Right renal pelvis (tissue), 4 donors: ENCODE measurements at places on chromosomes 13 and 19. TPM values are rescaled to one million over a fixed set of nuclear protein-coding genes. Genes with fewer than 3 reads are reported as not detected.

Gene ZNF606
- 31.3 TPM for polyA plus RNA-seq

Gene CCL25
- polyA plus RNA-seq, result not detected

Gene ZNF841
- 15.0 TPM for polyA plus RNA-seq

Gene PBX4
- 4.4 TPM for polyA plus RNA-seq

- DNase-seq, result no peak
Measured at GRCh38 chr13:27966641-27967202, 2.4 kb downstream of the CDX2 start.

DNA sequence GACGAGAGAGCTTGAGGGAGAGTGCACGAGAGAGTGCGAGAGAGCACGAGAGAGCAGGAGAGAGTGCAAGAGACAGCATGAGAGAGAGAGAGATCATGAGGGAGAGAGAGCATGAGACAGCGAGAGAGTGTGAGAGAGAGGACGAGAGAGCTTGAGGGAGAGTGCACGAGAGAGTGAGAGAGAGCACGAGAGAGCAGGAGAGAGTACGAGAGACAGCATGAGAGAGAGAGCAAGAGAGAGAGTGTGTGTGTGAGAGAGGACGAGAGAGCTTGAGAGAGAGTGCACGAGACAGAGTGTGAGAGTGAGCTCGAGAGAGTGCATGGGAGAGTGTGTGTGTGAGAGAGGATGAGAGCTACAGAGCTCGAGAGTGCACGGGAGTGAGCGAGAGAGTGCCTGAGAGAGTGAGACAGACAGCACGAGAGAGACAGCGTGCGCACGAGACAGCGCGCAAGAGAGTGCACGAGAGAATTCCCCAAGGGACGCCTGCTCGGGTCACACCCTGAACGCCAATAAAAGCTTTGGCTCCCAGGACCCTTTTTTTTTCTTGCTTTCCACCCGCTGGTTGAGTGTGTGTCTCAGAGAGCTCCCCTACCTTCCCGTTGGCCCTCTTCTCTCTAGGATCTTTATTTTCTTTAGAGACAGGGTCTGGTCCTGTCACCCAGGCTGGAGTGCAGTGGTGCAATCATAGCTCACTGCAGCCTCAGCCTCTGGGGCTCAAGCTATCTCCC is 3.7 kb downstream of the CD70 start:
- DNase-seq, result no peak

DNA sequence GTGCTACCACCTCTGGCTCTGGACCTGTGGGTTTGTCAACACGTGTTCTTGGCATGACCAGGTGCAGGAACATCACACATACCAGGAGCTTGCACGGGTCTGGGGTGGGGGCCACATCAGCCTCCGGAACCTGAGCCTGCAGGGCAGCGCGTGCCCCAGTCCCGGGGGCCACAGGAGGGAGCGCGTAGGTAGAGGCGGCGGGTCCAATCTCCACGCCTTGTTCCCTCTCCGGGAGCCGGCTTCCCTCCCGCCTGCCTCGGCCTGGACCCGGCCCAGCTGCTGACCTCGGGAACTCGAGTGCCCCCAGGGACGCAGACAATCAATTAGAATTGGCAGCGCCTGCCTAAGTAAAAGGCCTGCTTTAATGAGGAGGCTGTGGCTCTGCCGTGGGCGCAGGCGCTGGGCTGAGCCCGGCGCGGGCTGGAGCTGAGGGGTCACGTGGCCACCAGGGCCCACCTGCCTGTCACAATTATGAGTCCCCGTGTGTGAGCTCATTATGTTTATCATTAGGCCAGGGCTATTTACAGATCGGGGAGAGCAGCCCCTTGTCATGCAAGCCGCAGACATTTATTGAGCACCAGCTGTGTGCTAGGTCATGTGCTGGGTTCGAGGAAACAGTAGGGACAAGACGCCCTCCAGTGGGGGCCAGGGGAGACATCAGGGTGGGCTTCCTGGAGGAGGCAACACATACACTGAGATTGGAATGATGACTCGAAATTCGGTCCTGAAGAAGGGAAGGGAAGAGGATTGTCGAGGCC is 32.2 kb upstream of the TNFAIP8L1 start:
- peak; percentile 45 for DNase-seq

- no peak for DNase-seq
Measured at GRCh38 chr13:100129605-100130004, 40.7 kb downstream of the PCCA start.

DNA sequence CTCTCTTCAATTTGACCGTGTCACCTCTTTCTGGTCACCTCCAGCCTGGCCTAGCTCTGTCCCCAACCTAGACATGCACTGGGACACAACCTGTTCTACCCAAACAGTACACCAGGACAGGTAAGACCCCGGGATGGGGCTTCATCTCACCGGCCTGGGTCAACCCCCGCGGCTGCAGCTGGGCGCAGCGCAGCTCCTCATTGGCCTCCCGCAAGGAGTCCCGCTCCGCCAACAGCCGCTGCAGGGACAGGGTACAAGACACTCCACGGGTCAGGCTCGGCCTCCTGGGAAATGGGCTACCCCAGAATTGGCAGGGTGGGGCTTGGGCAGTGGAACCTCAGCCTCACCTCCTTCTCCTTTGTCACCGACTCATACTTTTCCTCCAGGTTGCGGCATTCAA is 7.7 kb downstream of the HOOK2 start:
- no peak for DNase-seq

GRCh38 chr19:58279925-58280316 is 1.2 kb downstream of the ZNF8 start:
- no peak for DNase-seq

GRCh38 chr19:55625004-55625326 is 599 bp upstream of the ZNF784 start:
- no peak for DNase-seq

DNA sequence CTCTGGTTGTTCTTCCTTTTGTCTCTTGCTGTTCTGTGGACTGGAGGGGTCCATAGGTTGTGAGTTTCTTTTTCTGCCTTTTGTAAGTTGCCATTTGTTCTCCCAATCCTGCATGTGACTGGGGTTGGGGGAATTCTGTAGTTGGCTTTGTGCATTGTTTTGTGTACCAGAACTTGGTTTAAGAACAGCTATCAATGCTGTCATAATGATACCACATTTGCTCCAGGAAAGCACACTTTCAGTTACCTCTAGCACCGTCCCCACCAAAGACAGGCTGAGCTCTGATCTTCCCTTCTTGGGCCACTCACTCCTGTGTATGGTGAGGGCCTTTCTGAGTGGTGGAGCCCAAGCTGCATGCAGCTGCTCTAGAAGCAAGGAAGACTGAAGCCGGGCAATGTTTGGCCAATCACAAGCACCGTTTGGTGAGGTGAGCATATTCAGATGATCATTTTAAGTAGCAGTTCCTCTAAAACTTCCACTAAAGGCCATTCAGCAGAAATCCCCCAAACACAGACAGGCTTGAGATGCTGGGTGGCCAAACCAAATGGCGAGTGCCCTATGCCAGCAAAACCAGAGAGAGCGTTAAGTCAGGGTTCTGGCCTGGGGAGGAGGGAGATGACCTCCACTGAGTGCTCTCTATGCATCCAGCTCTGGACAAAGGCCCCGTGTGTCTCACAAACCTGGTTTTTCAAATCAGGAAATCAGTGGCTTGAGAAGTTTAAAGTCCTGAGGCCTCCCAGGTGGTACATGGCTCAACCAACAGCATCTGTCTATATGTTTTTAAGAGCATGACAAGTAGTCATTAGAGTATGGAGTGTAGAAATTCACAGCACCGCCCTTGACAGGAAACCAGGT is 120.7 kb upstream of the SPATA13 start:
- no peak for DNase-seq

GRCh38 chr13:113437408-113438010 is 15.8 kb downstream of the ADPRHL1 start:
- no peak for DNase-seq

GRCh38 chr13:45356966-45357672 is 16.1 kb upstream of the TPT1 start:
- DNase-seq, result no peak

DNA sequence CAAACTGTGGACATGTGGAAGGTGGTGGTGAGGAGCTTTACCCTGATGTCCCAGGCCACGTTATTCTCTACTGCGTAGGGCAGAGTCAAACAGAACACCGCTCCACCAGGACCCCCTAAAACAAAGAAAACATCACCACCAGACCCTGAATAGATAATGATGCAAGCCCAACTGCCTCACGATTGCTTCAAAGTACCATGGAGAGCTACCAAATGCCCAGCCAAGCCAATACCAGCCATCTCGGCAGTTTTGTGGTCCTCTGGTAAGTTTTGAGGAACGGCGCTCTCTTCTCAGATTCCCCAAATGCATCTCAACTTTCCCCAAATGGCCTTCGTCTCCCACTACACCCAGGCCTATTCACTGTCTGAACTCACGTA is 5.6 kb downstream of the RANBP3 start:
- DNase-seq, result no peak
